ENCODE measurements at places on chromosomes 6 and 20.
A peak's percentile ranks its signal among the peaks of the same experiment; 100 is the strongest.

GRCh38 chr6:38387971-38388370, 251.8 kb downstream of the BTBD9 start:
- DNase-seq, result no peak

DNA sequence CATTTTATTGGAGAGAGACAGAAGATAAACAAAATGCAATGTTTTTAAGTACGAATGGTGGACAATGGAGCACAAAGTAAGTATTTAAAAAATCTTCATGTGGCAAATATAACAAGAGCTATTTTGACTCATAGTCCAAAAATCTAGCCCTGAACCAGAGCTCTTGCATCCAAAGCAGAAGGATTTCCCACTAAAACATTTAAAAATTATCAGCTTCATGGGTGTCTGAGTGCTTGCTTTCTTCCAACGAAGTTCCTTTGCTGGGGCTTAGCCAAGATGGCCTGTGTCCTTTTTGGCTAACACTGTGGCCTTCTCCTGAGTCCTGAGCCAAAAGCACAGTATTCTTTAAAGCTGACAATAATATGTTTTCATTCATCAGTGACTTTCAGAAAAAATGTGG, 161.7 kb downstream of the RIMS1 start:
- no peak for DNase-seq

- no peak for DNase-seq
These were observed 13.2 kb downstream of the RNF146 start for GRCh38 chr6:127279815-127280214.

- DNase-seq, result no peak
These were observed 15.1 kb upstream of the SYNJ2 start for GRCh38 chr6:157966589-157966977.

DNA sequence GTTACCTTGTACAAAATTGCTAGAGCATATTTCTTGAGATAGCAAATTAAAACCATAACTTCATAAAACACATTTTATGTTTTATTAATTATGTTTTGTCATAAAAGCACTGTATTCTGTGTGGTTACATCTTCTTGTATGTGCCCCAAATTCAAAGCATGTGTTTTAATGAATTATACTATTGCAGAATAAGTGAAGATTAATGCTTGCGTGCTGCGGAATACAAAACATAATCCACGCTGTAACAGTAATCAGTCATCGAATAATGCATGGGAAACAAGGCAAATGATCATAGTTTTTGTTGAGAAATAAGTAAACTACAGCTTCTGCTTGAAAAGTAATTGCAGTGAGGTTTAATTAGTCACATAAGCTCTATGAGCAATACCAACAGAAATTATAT, 459.2 kb upstream of the SOX4 start:
- no peak for DNase-seq

GRCh38 chr6:152499931-152500330, 137.2 kb downstream of the SYNE1 start:
- DNase-seq, result no peak

DNA sequence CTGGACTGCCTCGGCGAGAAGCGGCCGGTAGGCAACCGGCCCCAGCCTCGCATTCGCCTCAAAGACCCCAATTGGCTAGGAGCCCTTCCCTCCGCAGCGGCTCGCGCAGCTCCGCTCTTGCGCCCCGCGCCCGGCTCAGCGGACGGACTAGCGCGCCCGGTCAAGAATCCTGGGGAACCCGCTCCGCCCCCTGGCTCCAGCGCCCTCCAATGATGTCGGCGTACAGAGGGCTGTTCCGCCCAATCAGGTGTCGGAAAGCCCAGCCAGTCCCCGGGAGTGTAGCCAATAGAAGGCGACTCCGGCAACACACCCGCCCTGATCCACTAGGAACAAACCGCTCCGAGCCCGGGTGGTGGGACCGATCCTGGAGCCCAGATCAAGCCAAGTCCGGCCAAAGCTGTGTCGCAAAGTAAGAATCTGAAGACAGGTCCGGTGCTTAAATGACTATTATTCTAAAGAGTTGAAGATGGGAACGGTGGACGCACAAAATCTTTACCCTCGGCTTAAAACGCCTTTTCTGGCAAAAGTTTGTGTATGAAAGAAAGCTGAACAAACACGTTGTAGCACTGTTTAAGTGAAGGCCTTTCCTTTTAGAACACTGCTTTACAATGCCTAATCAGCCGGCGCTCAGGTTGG, 132.2 kb downstream of the OGFRL1 start:
- peak; percentile 84 for DNase-seq

DNA sequence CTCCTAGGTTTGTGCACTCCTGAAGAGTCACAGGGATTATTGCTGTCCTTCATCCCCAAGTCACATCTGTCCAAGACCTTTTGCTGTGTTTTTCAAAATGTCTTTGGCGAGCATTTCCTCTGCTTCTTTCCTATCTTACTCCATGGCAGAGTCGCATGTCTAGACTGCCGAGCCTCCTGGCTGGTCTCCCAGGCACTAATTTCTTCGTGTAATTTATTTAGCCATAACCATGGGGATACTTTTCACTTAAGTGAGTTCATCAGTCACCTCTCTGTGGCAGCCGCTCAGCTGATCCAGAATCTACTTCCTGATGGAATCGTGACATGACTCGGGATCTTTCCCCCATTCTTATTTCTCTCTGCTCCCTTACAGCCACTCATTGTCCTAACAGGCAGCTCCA, 25.8 kb downstream of the ADGRF5 start:
- no peak for DNase-seq

DNA sequence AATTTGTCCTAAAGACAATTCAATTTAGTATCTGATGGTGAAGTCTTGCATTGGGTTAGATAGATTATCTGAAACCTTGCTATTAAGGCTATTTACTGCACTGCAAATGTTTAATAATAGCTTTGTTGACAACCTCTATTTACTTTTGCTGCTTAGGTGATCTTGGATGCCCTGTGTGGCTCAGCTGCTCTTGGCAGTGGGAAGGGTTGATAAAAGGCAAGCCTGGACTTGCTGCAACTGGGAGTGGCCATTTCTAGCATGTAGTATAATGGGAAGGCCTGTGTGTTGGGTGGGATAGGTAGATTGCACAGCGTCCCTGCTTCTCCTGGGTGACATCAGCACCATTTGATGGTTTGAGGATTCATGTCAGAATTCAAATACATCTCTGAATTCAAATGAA, 49.1 kb downstream of the ARMC2 start:
- no peak for DNase-seq

DNA sequence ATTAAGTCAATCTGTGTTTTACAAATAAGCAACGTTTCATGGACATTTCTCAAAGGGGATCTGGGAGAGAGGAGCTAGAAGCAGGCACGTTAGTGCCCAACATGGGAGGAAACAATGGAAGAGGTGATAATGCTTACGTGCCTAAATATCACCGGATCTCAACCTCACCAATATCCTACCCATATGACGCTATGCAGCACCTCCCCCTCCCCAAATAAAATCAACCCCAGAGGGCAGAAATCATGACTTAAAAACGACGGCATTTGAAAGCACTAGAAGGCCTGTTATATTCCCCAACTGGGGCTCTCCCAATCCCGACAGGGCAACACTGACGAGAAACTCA, 425 bp downstream of the HBS1L start:
- no peak for DNase-seq

DNA sequence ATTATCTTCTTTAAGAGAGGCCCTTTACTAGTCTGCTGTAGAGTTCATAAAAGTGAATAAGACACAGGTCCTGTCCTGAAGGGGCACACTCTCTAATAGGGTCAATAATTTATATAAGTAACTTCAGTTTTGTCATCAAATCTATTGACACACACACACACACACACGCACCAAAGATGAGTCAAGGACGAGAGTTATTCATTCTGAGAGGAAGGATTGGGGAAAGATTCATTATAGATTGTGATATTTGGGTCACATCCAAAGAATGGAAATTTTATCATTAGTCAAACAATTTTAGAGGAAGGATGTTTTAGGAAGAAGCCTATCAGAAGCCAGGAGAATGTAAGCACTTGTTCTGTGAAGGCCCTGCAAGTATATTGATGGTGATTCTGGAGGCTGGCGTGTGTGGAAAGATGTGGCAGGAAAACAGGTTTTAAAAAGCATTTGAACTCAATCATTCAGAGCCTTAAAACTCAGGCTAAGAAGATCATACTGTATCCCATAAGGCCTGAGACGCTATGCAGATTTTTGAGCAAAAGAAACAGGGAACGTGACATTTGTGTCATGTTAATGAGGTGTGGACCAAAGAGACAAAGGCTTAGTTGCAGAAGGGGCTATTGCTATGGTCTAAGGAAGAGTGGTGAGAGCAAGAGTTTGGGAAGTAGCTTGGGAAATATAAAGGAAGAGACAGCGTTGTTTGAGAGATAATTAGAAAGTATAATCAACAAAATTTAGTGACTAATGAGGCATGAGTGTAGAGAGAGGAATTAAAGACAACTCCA, 161.4 kb upstream of the PREP start:
- no peak for DNase-seq

- no peak for DNase-seq
These were observed 62.4 kb upstream of the ARG1 start for GRCh38 chr6:131510591-131510990.

- DNase-seq, result no peak
These were observed 117.6 kb downstream of the SLC16A10 start for GRCh38 chr6:111204881-111205280.
